ENCODE measurements at places on chromosomes 5 and 9.

- DNase-seq, result no peak
Observed at GRCh38 chr9:82149501-82149946, 161.0 kb downstream of the SPATA31D1 start.

DNA sequence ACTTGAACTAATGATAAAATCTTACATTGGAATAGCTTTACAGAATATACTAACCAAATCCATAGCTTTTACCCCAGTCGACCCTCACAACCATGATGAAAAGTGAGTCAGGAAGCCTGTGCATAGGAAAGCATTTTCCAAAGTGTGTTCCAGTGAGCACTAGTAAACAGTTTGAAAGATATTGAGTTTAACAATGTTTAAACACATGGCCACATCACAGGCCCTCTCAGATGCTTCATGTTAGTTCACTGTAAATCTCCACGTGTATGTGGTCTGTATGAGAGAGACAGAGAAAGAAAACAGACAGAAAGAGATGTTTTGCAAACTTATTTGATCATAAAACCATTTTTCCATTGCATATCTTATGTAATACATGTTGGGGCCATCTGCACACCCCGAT lies 27.0 kb downstream of the PRUNE2 start:
- no peak for DNase-seq

- DNase-seq, result no peak
Observed at GRCh38 chr9:5554254-5554653, 43.9 kb downstream of the PDCD1LG2 start.

DNA sequence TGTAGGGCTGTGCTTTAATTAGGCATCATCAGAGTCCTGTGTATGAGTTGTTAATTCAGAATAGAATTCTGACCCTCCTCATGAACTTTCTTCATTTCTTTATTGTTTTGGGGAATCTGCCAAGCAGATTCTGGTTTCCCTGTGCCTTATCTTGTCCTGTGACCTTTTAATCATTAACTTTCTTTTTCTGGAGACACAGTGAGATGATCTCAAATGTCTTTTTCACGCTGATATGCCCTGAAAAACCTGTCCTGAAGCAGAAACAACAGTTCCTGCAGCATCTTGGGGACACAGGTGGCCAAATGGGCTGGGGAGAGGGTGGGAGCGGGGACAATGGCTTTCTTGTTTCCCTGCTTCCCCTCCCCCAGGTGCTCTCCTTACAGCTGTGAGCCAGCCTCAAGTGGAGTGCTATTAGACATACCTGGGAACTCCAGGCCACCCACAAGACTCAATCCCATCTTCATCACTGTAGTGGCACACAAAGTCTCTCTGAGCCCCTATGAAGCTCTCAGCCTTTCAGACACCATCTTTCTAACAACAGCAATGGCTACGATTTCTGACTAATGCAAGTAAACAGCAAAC lies 213.8 kb downstream of the ATP10B start:
- no peak for DNase-seq

Data from nephron progenitor cell (in vitro differentiated cells).